ENCODE measurements at places on chromosomes 16 and 17.

DNA sequence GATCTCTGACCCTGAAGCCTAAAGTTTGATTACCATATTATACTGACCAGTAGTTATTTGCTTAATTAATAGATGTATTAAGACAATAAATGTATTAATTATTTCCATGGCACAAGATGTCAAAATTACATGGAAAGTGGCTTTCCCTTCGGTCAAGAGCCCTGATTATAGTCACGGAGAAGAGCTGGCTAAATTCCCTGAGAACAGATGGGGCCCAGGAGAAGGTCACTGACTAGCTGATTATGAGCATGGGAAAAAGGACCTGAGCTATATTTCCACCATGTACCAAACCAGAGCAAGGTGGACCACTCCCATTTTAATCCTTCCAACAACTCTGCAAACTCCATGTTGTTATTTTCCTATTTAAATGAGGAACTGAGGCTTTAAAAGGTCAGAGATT lies 12.9 kb upstream of the MYO18A start:
- DNase-seq: no peak

- peak; percentile 59 for DNase-seq
Measured at GRCh38 chr17:16915752-16916556, 56.0 kb downstream of the TNFRSF13B start.

DNA sequence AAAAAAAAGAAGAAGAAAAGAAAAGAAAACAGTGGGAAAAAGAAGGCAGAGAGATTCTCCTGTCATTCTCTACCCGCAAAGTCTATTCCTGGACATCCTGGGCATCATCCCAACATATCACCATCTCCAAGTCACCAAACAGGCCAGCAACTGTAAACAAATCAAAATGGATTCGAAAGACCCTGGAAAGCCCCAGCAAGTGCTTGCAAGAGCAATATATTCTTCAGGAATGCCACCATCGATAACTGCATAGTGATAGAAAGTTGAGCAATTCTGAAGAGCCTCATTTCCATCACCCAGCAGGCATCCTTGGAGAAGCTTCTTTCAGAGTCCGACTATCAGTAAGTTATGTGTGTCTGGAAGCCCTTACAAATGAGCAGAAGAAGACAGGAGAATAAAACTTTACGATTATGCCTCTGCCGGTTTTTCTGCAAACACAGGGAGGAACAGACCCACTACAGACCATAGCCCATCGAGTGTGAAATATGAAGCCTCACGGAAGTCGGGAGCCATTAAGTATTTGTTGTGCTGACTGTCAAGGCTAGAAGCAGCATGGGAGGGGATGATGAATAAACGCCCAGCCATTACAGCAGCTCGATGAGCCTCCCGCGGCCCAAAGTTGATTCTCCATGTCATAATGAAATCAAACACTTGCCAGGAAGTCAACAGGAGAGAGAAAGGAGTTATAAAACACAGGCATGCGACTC lies 64.5 kb upstream of the SEC14L1 start:
- DNase-seq: no peak

- DNase-seq: peak; percentile 69
Measured at GRCh38 chr17:79627184-79627765, 16.4 kb upstream of the RBFOX3 start.

- DNase-seq: peak; percentile 37
Measured at GRCh38 chr16:88380619-88381018, 2.1 kb upstream of the ZNF469 start.

GRCh38 chr17:82858376-82859126 lies 18.7 kb upstream of the ZNF750 start:
- DNase-seq: no peak

DNA sequence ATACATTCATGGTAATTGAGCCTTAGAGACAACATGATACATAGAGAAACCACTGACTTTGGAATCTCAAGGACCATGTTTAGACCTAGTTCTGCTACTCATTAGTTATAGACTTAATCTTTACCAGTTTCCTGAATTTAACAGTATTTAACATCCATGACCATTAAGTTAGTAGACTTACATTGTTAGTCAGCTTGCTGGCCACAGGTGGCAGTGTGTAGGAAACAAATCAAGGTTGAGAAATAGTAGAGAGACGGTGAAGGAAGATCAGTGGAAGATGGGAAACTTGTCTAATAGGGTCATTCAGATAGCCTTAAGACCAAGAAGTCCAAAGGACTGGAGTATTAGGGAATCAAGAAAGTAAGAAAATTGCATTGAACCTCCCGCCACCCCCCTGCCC lies 31.0 kb downstream of the OMG start:
- no peak for DNase-seq

- peak; percentile 96 for DNase-seq
Measured at GRCh38 chr16:31472709-31473203, 804 bp downstream of the TGFB1I1 start.

DNA sequence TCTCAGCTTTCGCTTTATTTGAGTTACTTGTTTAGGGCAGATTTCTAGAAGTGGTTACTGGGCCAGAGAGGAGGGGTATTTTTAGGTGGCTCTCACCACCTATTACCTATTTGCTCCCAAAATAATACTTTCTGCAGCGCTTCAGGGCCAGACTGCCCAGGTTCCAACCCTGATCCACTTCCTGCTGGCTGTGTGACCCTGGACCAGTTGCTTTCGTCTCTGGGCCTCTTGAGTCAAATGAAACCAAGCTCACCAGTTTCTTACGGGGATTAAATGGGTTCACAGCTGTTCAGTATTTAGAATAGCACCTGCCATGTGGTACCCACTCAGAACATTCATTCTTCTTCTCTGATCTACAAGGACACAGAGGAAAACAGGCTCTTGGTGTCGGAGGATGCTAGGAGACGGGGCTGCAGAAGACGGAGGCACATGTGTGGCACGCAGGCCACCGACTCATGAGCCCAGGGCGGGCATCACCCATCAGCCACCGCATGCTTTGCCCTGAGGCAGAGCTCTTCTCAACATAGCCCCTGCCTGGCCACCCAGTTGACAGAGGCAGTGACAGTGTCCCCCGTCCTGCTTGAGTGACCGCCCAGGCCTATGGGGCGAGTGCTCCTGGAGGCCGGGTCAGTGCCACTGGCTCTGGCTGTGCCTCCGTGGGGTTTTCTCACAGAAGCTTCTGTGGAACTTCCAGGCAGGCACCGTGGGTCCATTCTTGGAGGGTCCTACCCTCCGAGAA lies 149.0 kb upstream of the PLCG2 start:
- no peak for DNase-seq

Data from chondrocyte (in vitro differentiated cells).